Activated B cell treated with CpG ODN at 0.5 μM for 24 hours (primary cell): ENCODE measurements at places on chromosomes 2 and 18.

DNA sequence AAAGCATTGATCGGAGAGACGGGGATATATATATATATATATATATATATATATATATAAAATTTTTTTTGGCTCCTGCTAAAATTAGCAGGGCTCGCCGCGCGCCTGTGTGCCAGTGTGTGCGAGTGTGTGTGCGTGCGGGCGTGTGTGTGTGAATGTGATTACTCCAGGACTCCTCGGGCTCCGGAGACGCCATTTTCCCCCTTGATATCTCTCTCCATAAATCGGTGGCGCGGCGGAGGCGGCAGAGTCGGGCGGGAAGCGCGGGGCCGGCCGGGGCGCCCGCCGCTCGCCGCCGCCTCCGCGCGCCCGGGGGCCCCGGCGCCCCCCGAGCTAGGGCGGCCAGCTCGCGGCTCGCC, 795 bp upstream of the SETBP1 start:
- peak; percentile 48 for DNase-seq

GRCh38 chr2:240819858-240820606, at the start of gene KIF1A:
Gene KIF1A (minus strand): TSS chr2:240820219. CDS start chr2:240797752, 22,467 bp downstream.
- DNase-seq: no peak

GRCh38 chr2:228731517-228731916, 539.6 kb downstream of the PID1 start:
- no peak for DNase-seq

- DNase-seq: no peak
Measured at GRCh38 chr2:231854616-231855125, 68.4 kb downstream of the COPS7B start.

- DNase-seq: no peak
Measured at GRCh38 chr2:144596073-144596871, 76.4 kb upstream of the ZEB2 start.

- DNase-seq: no peak
Measured at GRCh38 chr2:100245681-100246080, 76.6 kb downstream of the LONRF2 start.

GRCh38 chr18:64210401-64210949, 61.6 kb upstream of the LINC00305 start:
- DNase-seq: no peak

GRCh38 chr18:75977081-75977480, 518.0 kb downstream of the ZNF516 start:
- no peak for DNase-seq

GRCh38 chr2:100422320-100423055, 5.0 kb upstream of the CHST10 start:
- DNase-seq: no peak

DNA sequence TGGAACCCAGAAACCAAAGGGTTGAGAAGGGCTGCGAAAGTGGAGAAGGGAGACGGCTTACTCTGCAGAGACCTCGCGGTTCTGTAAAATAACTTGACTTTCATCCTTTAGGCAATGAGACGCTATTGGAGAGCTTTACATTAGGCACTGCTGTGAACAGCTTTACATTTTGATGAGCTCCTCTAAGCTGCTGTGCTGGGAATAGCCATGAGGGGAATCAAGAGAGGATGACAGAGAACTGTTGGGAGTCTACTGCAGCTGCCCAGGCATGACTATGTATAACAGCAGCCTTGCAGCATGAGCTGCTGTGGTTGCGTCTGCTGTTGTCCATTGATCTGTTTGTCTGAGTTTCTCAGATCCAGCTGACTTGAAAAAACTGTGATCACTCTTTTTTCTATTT, 310.8 kb upstream of the MAP2 start:
- no peak for DNase-seq

GRCh38 chr2:25738383-25739343, 65.3 kb upstream of the DTNB start:
- no peak for DNase-seq

DNA sequence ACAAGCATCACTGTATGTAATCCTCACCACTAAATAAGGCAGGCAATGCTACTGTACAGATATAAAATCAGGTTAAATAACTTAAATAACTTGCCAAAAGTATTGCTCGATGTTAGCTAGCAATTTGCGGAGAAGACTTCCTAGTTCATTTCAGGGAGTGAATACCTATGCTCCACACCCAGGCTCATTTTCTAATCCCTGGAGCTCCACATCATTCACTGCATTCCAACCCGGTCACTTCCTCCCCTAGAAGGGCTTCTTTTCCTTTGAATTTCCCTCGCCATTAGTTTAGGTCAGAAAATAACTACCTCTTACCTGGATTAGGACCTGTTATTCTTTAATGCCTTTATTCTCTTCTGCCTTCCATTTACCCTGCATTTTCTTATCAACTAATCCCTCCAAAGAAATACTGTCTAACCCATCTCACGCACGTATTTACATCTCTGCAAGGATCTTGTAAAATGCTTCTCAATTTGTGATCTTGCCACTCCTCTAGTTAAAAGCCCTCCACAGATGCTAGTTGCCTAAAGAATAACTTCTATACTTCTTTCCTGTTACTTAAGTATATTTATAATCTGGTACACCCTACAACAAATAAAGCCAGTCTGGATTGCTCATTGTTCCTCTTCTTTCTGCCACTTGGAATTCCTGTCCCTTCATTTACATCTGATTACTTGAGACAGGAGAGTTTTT, 599.8 kb downstream of the NRXN1 start:
- DNase-seq: no peak

DNA sequence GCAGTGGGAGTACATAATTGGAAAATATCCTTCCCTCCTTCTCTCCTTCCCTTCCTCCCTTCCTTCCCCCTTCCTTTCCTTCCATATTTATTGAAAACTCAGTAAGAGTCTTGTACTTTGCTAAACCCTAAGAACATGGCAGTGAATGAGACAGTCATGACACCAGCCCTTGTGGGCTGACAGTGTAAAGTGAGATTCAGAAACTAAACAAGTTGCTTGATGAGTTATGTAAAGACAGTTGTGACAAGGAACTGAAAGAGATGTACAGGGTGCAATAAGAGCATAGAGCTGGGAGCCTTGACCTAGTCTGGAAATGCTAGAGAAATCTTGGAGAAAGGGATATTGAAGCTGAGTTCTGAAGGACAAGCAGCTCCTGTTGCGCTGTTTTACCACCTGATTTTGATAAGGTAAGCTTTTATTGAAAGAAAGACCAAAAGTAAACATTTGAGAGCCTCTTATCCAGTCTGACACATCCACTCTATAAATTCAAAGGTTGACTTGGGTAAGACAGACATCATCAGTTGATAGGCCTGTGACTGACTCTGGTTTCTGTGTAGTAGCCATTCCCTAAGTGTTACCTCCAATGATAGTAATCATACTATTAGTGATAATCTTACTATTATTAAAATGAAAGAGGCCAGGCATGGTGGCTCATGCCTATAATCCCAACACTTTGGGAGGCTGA, 66.5 kb upstream of the SKOR2 start:
- DNase-seq: no peak

GRCh38 chr18:45562567-45563479, 52.5 kb upstream of the SLC14A2 start:
- no peak for DNase-seq

- no peak for DNase-seq
Measured at GRCh38 chr2:219514836-219515235, 554 bp downstream of the ASIC4 start.

DNA sequence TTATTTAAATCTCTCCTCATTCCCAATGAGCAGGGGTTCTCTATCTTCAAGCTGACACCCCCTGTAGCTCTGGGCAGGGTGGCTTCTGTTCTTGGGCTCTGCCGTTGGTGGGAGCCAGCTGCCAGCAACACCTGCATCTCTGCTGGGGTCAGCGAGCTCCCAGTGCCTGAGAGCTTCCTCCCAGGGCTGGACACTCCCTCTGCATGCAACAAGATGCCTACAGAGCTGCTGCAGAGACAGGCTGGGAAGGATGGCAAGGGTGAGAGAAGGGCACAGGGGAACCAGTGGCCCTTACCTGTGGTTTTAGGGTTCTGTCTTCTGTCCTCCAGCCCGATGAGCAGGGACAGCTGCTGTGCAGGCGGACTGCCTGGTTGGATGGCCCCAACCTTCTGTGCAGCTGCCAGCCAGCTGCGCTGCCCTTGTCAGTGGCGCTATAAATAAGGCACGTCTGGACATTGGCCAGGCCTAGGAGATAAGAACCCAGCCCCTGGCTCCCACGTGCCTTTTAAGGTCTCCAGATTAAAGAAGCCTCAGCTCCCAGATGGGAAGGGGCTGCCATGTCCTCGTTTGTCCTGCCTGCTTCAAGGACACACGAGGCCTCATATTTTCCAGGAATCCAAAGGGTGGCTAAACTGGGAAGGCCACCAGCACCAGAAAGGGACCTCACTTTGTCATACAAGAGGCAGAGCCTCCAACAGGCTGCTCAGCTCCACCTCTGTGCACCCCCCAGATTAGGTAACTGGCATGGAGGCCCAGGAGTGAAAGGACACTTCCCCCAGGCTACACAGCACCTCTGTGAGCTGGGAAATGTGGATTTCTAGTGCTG, 39.5 kb upstream of the FHL2 start:
- DNase-seq: no peak

- DNase-seq: no peak
Measured at GRCh38 chr2:219772103-219772635, 144.7 kb downstream of the SLC4A3 start.

DNA sequence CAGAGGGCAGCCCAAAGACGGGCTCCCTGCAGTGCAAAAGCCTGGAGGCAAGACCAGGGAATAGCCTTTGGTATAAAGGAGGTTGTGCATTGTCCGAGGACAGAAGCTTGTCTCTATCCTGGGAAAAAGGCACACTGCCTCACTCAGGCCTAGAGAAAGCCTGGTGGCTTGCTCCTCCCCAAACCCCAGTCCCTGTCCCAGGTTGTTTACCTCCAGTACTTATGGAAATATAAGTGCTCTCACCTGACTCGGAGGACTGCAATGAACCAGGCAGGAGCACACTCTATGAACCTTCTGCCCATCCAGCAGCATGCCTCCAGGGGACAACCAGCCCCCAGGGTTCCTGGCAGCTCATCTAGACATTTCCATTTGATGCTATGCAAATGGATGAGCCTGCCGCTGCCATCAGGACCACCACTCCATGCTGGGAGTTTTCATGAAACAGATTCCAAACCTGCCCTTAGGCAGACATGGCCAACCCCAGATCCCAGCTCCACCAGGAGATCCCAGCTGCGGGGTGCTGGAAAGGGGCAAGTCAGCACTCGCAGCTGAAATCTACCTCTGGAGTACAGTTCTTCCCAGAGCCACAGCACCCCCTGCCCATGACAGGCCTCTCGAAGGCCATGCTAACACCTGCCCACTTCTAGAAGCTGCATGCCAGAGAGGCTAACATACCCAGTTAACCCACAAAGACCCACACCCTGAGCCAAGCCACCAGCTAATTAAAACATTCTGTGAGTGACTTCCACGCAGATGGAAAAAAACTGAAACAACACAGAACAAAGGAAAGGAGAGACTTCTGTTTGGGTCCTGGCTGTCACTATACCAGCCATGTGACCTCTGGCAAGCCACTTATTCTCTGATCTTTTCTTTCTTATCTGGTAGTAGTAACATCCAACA, 101.7 kb downstream of the TTC32 start:
- no peak for DNase-seq

- DNase-seq: no peak
Measured at GRCh38 chr2:43524177-43524965, 71.5 kb downstream of the THADA start.

DNA sequence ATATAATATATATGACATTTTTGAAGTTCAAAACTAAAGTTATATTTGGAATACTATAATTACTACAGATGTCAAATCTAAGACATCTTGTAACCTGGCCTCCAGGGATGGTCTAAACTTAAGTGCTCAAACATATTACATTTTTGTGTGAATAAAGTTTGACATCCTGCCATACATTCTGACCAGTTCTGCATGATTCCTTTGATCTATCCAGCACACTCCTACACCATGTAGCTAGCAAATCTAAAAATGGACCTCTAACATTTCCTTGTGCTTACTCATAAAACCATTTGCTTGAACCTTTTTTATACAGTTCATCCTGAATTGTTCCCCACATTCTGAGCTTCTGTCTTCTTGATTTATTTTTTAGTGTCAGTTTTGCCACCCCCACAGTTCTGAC, 294.3 kb upstream of the ZNF804A start:
- DNase-seq: no peak
